Fibroblast of skin of scalp (primary cell): ENCODE measurements at places on chromosomes 12 and 14.
A peak's percentile ranks its signal among the peaks of the same experiment; 100 is the strongest.

GRCh38 chr12:121345151-121345815 lies 6.9 kb downstream of the ANAPC5 start:
- DNase-seq, result no peak

GRCh38 chr12:123398550-123399254 lies 14.8 kb downstream of the KMT5A start:
- peak; percentile 44 for DNase-seq

- DNase-seq, result peak; percentile 86
Observed at GRCh38 chr14:65251213-65251612, 148.9 kb upstream of the MAX start.

GRCh38 chr14:64702493-64703394 lies 1.5 kb upstream of the PLEKHG3 start:
- no peak for DNase-seq

- no peak for DNase-seq
Observed at GRCh38 chr12:114790276-114790675, 106.3 kb upstream of the TBX3 start.

DNA sequence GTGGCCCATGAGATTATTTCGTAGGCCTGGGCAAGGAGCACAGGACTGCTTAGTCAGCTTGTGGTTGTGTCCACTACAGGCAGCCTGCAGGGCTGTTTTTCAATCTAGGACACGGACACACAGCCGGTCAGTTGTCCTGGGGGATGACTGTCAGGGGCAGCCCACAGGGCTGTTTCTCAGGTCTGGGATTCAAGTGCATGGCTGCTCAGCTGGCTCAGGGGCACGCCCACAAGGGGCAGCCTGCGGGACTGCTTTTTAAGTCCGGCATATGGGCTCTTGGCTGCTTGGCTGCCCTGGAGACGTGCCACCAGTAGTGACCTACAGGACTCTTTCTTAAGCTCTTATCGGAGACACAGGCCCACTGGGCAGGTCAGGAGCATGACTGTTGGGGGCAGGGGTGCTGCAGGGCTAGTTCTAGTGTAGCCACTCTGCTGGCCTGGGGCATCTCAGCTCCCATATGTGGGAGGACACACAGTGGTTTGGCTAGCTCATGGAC lies 26.6 kb upstream of the GTF2A1 start:
- no peak for DNase-seq

GRCh38 chr12:64625243-64626077 lies 15.2 kb downstream of the RASSF3 start:
- peak; percentile 84 for DNase-seq

DNA sequence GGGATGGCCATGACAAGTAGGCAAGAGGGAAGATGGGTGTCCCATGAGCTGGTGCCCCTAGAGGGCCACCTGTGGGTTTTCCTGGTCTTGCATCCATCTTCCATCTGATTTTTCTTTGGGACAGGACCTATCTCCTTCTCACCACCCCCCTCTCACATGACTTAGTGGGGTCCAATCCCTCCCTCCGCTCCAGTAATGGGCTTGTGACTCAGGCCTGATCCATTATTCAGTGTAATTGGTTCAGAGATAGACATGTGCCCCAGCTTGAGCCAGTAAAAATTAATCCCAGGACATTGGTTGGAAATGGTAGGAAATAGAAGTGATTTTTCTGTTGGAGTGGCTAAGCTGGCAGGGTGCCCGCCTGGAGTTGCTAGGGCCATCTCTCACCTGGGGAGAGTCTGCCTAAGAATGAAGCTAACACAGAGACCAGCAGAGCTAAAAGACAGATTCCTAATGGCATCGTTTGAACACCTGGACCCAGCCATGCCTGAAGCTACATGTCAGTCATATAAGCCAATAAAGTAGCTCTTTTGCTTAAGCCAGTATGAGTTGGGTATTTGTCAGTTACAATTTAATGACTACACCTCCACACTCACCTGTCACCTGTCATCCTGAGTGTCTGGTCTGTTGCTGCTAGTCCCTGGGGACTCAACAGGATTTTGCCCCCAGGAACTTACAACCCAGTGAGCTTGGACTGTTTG lies 14.7 kb downstream of the RASAL1 start:
- DNase-seq, result no peak

GRCh38 chr14:61351477-61351876 lies 30.1 kb downstream of the PRKCH start:
- no peak for DNase-seq

GRCh38 chr12:112218150-112218549 lies 92.8 kb downstream of the TRAFD1 start:
- DNase-seq, result peak; percentile 20

GRCh38 chr12:116855744-116856470 lies 25.3 kb downstream of the HRK start:
- DNase-seq, result no peak

GRCh38 chr12:69129017-69129416 lies 110.4 kb upstream of the CPSF6 start:
- no peak for DNase-seq

GRCh38 chr12:114491916-114492315 lies 86.0 kb upstream of the TBX5 start:
- DNase-seq, result no peak
